ENCODE measurements at places on chromosomes 1 and 21.

- DNase-seq = no peak
Observed at GRCh38 chr1:28560886-28561285, 8.0 kb downstream of the TRNAU1AP start.

GRCh38 chr1:110626889-110627288, 20.7 kb upstream of the KCNA2 start:
- DNase-seq = no peak

DNA sequence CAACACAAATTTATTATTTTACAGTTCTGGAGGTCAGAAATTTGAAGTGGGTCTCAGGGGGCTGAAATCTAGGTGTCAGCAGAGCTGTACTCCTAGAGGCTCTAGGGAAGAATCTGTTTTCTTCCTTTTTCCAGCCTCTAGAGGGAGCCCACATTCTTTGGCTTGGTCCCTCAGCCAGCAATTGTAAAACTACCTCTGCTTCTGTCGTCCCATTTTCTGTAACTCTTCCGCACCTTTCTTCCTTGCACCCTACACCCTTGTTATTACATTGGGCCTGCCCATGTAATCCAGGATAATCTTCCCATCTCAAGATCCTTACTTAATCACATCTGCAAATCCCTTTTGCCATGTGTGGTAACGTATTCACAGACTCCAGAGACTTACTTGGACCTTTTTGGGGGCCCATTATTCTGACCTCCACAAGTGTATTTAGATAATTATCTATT, 24.8 kb upstream of the THEM4 start:
- DNase-seq = peak; percentile 25

- DNase-seq = no peak
Observed at GRCh38 chr1:154095456-154096060, 59.3 kb downstream of the NUP210L start.

GRCh38 chr1:221806236-221806635, 64.3 kb upstream of the DUSP10 start:
- no peak for DNase-seq

DNA sequence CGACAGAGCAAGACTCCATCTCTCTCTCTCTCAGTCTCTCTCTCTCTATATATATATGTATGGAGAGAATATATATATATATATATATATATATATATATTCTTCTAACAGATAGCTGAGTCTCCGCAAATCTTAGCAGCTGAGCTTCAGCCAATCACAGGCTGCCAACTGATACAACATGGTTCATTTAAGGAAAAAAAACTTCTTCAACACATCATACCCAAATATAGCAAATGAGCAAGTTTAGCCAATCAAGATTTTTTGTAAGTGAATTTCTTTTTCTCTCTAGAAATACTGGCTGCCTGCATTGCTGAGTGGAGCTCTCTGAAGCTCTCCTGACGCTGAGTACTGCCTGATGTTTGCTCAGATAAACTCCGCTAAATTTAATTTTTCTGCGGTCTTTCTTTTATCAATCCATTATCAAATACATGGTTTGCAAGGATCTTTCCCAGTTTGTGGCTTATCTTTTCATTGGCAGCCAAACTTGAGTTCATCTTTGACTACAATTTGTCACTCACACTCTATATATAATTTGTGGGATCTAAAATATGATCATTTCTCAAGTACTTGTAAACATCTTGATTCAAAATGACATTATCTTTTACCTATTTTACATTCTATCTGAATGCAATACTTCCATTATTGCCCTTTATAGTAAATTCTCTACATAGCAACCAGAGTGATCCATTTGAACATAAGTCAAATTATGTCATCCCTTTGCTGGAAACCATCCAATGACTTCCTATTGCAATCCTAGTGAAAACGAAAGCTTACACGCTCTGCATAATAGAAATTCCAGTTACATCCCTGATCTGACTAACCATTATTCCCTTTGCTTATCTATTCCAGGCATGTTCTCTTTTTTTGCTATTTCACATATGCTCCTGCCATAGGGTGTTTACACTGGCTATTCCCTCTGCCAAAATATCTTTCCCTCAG, 2131.7 kb downstream of the MRPL39 start:
- no peak for DNase-seq

GRCh38 chr1:96011606-96012005, 710.0 kb upstream of the PTBP2 start:
- DNase-seq = no peak

DNA sequence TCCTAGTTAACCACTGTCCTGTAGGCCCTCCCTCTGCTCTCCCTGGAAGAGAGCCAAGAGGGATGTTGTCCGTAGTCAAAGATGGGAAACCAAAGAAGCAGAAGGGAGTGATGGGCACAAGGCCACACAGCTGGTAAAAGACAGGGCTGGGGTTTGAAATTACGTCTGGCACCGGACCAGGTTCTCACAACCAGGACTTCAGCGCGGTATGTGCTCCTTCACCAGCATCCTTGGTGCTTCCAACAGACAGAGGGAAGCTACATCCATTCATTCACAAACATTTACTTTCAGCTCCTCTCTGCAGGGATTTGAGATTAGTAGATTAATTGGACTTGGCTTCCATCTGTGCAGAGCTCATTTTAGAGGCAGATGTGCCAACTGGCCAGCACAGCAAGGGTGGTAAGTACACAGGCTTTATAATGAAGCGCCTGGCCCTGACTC, 191.2 kb downstream of the TRABD2B start:
- DNase-seq = no peak

- DNase-seq = no peak
Observed at GRCh38 chr1:97308131-97308530, 586.5 kb downstream of the PTBP2 start.

DNA sequence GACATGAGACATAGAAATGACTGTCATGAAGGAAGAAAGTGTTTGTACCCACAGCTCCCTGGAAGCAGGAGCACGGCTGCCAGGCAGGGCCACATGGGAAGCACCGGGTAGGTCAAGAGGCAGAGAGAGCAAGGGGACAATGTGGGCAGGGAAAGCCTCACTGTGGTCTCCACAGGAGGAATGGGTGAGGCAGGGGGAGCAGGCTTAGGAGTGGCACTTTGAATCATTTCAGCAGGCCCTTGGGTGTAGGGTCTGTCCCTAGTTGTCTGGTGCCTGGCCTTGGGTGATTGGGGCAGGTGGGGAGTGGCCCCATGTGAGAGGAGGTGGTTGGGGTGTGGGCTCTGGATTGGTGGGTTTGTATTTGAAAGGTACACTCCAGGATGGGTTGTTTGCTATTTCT, 83.9 kb downstream of the PCBP3 start:
- no peak for DNase-seq

- no peak for DNase-seq
Observed at GRCh38 chr1:247797518-247797917, 26.4 kb downstream of the OR14A16 start.

DNA sequence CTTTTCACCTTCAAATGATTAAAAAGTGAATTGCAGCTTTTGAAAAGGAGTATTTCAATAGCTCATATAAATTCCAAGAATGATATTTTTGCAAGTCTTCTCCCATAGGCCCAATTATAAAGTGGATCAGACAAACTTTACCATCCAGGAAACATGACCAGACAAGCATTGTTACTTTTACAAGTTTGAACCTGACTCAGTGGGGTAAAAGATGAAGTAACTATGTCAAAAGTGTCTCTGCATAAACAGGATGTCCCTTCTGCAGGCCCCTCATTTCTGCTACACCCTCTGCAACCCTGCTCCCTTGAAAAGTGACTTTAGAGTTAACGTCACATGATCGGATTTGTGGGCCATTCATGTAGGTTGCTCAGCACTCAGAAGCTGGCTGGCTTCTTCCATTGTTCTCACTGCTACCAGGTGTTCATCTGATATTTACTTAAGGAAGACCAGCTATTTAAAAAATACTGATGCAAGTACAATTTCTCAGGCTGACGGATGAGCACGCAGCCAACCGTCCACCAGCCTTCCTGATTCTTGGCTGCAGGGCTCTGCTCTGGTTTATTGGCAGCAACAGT, 32.3 kb downstream of the URB1 start:
- no peak for DNase-seq

DNA sequence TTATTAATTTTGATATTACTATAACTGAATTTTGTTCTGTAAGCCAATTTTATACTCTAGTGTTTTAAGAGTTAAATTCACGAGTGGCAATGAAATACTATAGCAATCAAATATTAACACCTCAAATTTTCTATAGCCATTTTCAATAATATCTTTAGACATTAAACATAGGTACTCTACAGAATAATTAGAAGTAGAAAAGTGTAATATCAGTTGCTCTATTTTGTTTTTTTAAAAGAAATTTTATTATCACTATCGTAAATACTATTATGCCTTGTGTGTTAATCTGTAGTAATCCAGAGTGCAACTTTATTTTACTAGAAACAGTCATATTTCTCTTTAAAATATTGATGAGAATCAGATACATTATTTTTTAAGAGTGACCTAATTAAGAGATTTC, 691.2 kb downstream of the USP25 start:
- DNase-seq = no peak

- no peak for DNase-seq
Observed at GRCh38 chr1:234885601-234886000, 243.0 kb downstream of the TOMM20 start.

GRCh38 chr1:29258976-29259801, 22.9 kb downstream of the PTPRU start:
- DNase-seq = no peak

DNA sequence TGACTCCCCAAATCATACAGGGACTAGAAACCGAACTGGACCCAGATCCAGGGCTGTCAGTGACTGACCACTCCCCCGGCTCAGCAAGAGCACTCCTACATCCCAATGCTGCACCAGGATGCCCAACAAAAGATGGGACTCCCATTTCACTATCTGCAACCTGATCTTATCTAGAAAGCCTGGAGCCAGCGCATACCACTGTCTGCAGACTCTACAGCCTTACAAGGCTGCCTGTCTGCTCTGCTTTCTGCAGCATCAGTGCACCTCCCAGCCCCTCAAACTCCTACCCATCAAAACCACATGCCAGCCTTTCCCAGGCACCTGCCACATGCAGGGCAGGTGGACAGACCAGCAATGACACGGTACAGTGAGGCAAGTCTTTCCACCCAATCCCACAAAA, 52.2 kb downstream of the SSBP3 start:
- DNase-seq = no peak

DNA sequence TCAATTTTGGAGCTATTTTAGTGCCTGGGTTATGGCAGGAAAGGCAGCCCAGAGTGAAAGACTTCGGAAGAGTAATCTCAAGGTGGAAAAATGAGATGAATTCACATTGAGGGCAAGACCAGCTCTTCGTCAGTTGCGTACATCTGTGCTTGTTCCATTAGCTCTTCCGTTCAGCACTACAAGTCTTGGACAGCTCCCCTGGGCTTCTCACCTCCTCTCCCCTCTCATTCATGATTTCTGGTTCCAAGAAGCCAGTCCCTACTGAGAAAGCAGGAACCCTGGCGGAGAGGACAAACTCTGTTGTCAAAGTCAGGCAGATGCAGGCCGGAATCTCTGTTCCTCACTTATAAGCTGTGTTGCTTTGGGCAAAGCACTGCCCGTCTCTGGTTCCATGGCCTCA, 76.5 kb downstream of the ACTL8 start:
- no peak for DNase-seq

- no peak for DNase-seq
Observed at GRCh38 chr1:178531887-178532286, 19.0 kb downstream of the TEX35 start.

GRCh38 chr1:14983277-14983676, 170.3 kb upstream of the TMEM51 start:
- DNase-seq = no peak

- no peak for DNase-seq
Observed at GRCh38 chr1:9262096-9262986, 27.8 kb downstream of the H6PD start.

DNA sequence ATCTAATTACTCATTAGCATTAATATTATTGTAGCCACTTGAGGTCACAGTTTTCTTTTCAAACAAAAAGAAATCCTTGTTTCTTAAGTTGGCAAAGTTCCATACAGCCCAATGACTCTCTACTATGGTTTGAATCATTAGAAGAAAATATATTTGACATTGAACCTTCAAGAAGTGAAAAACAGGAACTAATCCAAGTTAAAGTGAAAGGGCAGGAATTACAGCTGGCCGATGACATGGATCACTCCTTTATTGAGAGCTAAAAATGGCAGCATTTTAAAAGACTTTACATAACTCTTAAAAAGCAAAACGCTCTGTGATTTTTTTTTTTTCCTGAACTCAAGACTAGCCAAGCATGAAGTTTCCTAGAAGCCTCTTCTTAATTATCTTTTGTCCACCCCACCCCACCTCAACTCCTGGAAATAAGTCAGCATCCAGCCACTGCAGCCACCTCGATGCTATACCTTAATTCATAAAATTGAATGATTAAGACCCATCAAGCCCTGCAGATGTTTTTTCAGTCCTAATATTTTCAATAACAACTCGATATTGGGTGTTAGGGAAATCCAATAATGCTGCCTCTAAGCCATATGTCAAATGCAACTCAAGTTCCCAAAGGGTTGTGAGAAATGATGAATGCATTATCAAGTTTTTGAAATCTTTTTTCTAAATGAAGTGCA, 323.1 kb downstream of the HHIPL2 start:
- DNase-seq = no peak

DNA sequence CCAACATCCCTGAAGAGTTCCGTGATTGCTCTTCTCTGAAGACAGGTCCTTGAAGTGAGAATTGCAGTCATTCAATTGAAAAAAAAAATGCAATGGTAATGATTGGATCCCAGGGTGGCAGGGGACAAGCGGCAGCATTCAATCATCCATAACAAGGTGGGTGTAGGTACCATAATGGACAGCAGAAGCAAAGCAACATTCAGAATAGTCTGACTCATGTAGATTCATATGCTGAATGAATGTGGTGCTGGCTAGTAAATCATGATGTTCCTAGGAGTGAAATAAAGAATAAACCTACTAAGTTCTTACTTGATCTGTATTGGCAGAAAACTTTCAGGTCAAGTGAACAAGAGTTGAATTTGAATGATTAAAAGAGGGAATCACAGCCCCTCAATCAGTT, 319.6 kb downstream of the GPATCH2 start:
- no peak for DNase-seq

GRCh38 chr1:76625886-76626678, 241.2 kb upstream of the ST6GALNAC5 start:
- no peak for DNase-seq

- no peak for DNase-seq
Observed at GRCh38 chr1:155984341-155984740, 6.0 kb upstream of the ARHGEF2 start.

DNA sequence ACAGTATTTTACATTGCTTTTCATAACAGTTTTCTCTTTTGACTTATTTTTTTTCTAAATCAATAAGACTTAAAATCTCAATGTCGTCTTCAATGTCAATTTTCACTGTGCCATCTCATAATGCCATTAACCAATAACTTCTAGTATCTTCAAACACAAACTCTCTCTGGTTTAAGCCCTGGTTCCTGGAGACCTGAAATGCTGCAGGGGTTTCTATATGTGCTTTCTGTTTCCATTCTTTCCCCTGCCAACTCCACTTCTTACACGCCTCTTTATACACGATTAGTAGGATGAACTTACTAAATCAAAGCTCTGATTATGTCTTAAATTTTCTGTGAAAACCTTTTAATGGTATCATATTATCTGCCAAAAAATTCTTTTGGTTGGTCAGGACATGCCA, 191.4 kb downstream of the AMY1C start:
- no peak for DNase-seq

- no peak for DNase-seq
Observed at GRCh38 chr1:198203434-198203833, 46.6 kb downstream of the NEK7 start.

Measured in T-helper 22 cell (primary cell).